ENCODE measurements at places on chromosomes 1 and 21.

- no peak for DNase-seq
Observed at GRCh38 chr1:69587391-69587790, 19.7 kb downstream of the LRRC7 start.

GRCh38 chr1:16484931-16485330 lies 29.2 kb downstream of the RNU1-1 start:
- no peak for DNase-seq

DNA sequence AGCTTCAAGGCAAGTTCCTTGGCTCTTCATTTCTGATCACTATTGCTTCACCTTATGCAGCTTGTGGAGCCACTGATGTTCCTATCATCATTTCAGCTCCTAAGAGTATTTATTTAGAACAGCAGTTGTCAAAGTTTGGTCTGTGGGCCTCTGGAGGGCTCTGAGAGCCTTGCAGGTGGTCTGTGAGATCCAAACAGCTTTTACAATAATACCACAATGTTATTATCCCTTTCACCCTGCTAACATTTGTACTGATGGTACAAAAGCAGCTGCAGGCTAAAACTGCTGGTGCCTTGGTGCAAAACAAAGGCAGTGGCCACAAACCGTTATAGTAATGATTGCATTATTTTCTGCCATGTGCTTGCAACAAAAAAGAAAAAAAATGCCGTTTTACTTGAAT lies 33.8 kb downstream of the PATJ start:
- DNase-seq: no peak

DNA sequence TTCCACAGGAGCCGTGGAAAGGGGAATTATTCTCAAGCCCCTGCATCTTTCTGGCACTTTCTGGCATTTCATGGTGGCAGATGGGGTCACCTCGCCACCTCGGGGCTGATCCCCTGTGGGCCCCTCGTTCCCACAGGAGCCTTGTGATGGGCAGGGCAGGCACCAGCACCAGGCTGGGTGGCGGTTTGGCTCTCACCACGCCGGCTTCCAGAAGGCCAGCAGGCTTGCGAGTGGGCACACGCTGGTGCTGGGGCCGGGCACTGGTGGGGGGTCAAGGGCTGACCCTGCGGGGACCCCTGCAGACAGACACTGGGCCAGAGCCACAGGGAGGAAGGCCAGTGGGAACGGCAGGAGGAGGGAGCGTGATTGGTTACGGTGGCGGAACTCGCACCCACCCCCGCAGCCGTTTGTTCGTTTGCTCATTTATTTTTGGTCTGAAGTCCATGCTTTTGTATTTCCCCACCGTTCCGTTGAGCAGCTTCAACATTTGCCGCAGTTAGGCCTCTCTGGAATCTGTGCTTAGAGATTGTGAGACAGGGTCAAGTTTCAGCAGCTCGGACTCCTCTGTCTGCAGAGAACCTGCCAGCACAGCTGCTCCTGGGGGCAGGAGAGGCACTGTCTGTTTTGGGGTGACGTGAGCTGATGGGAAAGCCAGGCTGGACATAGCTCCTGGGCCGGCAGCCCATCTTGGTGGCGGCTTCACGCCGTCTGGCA lies 5.3 kb downstream of the COL18A1 start:
- DNase-seq: no peak

DNA sequence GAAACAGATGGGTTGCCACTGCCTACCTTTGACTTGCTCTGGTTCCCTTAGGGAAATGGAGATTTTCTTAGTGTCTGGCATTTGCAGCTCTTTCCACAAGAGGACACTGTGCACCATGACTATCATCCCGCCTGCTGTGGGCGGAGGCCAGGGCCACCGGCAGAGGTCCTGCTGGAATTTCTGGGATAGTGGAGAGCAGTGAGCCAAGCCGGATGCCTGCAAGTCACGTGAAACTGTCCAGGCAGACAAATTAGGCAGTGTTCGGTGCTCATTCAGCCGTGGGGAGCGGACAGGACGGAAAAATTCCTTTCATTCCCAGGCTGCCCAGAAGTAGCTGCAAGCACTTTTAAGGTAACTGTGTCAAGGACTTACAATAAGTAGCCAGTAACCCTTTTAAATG lies 43.4 kb downstream of the IGSF5 start:
- DNase-seq: no peak

DNA sequence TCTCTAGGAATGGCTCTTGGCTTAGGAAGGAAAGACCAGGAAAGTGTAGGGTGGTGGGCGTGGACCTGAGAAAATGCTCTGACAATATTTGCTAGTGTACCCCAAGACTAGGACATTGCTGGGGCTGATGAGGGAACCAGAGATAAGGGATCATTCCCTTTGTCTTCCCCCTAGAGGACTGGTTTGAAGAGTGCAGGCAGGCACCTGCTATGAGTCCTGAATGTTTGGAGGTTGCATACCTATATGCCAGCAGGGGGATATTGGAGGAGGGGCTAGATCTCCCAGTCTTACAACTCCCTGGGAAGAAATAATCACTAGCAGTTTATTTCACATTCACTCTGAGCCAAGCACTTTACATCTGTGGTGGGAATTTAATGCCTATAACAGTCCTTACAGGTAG lies 6.0 kb upstream of the BCL10 start:
- DNase-seq: no peak

GRCh38 chr1:31753707-31754349 lies 10.3 kb downstream of the ADGRB2 start:
- no peak for DNase-seq

GRCh38 chr1:209539576-209539975 lies 43.9 kb upstream of the CAMK1G start:
- DNase-seq: no peak

DNA sequence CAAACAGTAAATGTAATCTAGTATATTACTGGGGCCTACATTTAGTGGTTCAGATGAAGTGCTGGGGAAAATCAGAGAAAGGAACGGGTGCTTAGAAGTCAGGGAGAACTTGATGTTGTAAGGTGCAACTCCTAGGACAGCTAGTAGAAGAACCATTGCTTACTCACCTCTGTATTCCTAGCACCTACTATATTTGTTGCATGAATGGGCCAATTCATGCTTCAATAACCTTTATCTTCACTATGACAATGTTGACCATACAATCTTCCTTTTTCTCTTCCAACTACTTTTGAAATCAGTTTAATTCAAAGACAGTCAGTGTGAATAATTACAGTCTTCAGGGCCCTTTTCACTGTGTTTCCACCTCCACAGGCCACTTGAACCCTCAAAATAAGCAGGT lies 125.0 kb upstream of the DMRTA2 start:
- DNase-seq: no peak

- no peak for DNase-seq
Observed at GRCh38 chr1:171850651-171851350, 9.5 kb downstream of the DNM3 start.

DNA sequence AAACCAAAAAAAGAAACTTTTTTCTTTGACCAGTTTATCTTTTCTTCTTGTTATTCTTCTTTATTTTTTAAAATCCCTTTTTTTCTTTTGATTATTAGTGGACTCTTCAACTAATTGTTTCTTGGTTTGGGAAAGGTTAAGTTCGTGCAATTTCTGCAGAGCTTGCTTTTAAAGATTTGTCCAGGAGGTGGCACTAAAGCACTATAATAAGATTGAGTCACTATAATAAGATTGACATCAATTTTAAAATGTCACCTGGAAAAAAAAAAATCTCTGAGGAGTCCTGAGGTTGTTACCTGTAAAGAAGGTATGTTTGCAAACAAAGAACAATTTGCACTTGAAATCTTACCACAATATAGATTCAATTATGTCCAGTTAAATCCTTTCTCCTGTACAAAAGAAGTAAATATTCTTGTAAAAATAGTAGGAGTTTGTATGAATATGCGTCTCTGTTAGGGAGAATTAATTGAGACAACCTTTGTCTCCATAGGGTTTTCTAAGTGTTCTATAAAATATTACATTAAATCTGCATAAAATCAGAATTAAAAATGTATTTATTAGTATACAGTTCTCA lies 166.7 kb downstream of the ADGRL4 start:
- DNase-seq: peak; percentile 53
